ENCODE measurements at places on chromosomes 2 and 18. TPM values are rescaled to one million over a fixed set of nuclear protein-coding genes. Genes with fewer than 3 reads are reported as not detected.

The C1GALT1C1L gene
- 0.24 TPM for total RNA-seq

The TIGD1 gene
- 7.2 TPM for total RNA-seq

The RAD51AP2 gene
- 0.12 TPM for total RNA-seq

The IHH gene
- 10.8 TPM for total RNA-seq

The DSG1 gene
- total RNA-seq = 40.8 TPM

The OXER1 gene
- 2.8 TPM for total RNA-seq

The RASGRP3 gene
- total RNA-seq = 0.94 TPM

The SYT4 gene
- 10.0 TPM for total RNA-seq

The BCS1L gene
- total RNA-seq = 46.0 TPM

The CPS1 gene
- total RNA-seq = 33.2 TPM

The KCNG3 gene
- 0.88 TPM for total RNA-seq

The STRADB gene
- 30.6 TPM for total RNA-seq

The CHST9 gene
- total RNA-seq = 8.0 TPM

The GRB14 gene
- total RNA-seq = 8.8 TPM

The DSG3 gene
- total RNA-seq = 1.1 TPM

The CDH20 gene
- 1.6 TPM for total RNA-seq

The C1QL2 gene
- total RNA-seq = 1.8 TPM

The DTNA gene
- 8.6 TPM for total RNA-seq

The CIDEA gene
- not detected for total RNA-seq

The UGT1A3 gene
- total RNA-seq = 0.19 TPM

The SERPINB11 gene
- total RNA-seq = 1.4 TPM

The C2orf78 gene
- not detected for total RNA-seq

The CREG2 gene
- 4.2 TPM for total RNA-seq

The UGT1A5 gene
- total RNA-seq = not detected

The KIF5C gene
- 38.9 TPM for total RNA-seq

The TFPI gene
- total RNA-seq = 9.6 TPM

The TFCP2L1 gene
- total RNA-seq = 3.0 TPM

The ADGRF3 gene
- total RNA-seq = 1.2 TPM

The ACVR1C gene
- 27.9 TPM for total RNA-seq

The RAB6D gene
- total RNA-seq = 0.56 TPM

The HPCAL1 gene
- 17.8 TPM for total RNA-seq

The IL1R1 gene
- total RNA-seq = 31.7 TPM

The SP5 gene
- 4.4 TPM for total RNA-seq

The TEKT4 gene
- 0.34 TPM for total RNA-seq

The TTC39C gene
- 21.6 TPM for total RNA-seq

The GPR45 gene
- total RNA-seq = not detected

The CNGA3 gene
- 6.8 TPM for total RNA-seq

The MOCOS gene
- 3.2 TPM for total RNA-seq

The LIPG gene
- 16.9 TPM for total RNA-seq

The DSEL gene
- total RNA-seq = 6.9 TPM

Data from type B pancreatic cell (in vitro differentiated cells).